ENCODE measurements at places on chromosomes 11 and 22. TPM values are rescaled to one million over a fixed set of nuclear protein-coding genes. Genes with fewer than 3 reads are reported as not detected.

DNA sequence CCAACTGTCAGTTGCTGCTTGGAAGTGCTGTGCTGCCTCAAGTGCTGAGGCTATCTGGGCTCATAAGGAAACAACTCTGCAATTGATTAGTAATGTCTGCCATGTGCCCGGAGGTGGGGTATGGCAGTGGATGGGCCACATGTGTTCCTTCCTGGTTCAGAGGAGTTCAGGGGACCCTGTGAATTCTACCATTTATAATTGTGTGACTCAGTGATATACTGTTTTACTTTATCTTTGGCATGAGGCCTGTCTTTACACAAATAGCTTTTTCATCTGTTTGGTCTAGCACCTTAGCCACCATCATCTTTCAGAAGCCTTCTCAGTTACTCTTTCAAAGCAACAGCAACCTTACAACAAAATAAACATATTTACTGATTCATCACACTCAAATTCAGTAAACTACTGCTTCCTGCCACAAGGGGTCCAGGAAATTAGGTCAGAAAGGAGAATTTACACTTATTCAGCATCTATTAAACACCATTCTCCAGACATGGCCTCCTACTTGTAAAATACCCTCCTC lies 20.9 kb downstream of the DKK3 start:
- no peak for DNase-seq

- DNase-seq: no peak
Measured at GRCh38 chr22:35572556-35572955, 31.9 kb downstream of the RASD2 start.

DNA sequence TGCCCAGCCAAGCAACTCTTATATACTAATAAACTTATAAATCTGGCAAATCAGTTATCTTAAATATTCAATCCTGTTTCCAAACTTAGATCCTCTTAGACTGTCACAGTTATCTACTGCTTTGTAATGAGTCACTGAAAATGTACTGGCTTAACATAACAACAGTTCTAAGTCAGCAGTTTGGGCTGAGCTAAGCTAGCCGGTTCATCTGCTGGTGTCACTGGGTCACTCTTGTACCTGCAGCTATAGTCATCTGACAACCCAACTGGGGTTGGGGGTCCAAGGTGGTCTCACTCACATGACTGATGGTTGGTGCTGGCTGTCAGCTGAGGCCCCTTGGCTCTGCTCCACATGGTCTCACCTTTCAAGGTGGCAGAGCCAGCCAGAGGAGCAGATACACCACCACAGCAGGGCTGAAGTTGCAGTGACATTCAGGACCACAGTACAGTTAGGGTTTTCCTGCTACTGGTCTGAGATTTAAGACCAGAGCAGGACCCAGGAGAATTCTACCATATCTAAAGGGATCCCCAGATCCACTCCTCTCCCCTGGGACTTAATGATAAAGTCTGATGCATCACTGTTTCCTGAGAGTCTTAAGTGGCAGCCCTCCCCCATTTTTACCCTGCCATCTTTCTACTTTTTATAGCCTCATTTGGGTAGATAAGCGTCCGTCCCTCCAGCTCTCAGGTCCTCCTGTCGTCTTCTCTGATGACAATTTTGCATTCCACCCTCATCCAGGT lies 7.9 kb upstream of the MACROD1 start:
- DNase-seq: no peak

- no peak for DNase-seq
Measured at GRCh38 chr11:2388431-2389376, 11.6 kb downstream of the CD81 start.

DNA sequence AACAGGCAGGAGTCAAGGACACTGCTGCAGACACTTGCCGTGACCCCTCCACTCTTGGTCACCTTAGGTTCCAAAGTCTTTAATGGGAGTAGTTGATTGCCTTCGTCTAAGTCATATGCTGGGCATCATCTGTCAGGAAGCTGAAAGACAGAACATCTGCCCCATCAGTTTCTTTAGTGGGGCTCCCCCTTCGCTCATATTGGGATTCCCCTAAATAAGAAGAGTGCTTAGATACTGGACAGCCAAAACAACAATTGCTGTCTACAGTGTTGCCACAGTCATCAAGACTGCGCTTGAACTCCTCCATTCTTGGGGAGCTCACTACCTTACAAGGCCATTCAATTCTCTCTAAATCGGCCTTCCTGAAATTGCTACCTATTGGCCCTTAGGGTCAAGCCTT lies 58.5 kb downstream of the UBASH3B start:
- DNase-seq: no peak

CASP1 gene
- 6.5 TPM for polyA plus RNA-seq

- DNase-seq: no peak
Measured at GRCh38 chr11:61553373-61554171, 27.3 kb downstream of the SYT7 start.

GAB4 gene
- not detected for polyA plus RNA-seq

ZNRD2 gene
- polyA plus RNA-seq: 53.9 TPM

- no peak for DNase-seq
Measured at GRCh38 chr11:19766810-19767209, 54.2 kb downstream of the NAV2 start.

- DNase-seq: no peak
Measured at GRCh38 chr11:134668796-134669195, 256.8 kb upstream of the B3GAT1 start.

TMEM126A gene
- polyA plus RNA-seq: 37.3 TPM

NELL1 gene
- polyA plus RNA-seq: 5.1 TPM

- no peak for DNase-seq
Measured at GRCh38 chr22:48453171-48453570, 1374.5 kb downstream of the BRD1 start.

OR8D1 gene
- 0.05 TPM for polyA plus RNA-seq

DNA sequence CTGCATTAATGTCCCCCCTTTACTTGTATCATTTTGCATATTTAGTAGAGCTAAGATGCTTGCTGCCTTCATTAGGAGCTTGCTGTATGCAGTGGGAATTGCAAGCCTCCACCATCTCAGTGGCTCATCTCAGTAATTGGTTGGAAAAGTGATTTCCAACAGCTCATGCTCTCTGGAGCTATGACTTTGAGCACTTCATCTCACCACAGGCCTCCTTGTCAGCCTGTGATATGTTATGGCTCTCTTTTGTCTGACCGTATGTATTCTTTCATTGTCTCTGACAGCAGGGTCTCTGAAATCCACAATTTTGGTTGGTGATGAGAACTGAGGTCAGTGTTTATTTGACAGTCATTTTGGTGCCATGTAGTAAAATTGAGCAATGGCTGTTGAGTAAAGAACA lies 345.1 kb downstream of the FAT3 start:
- DNase-seq: no peak

DNA sequence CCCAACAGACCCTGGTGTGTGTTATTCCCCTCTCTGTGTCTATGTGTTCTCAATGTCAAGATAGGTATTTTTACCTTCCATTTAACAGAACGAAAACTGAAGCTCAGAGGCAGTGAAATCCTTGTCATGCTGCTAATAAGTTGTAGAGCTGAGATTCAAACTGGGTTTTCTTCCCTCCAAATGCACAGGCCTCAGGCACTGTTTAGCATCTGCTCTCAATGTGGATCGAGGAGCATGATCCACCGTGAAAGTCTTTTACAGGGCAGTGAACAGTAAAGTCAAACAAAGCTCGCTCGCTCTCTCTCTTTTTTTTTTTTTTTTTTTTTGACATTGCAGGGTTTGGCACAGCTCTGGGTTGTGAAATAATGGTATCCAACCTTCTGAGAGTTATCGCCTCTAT lies 401.0 kb upstream of the SYN3 start:
- no peak for DNase-seq

MUC5AC gene
- polyA plus RNA-seq: not detected

GRCh38 chr22:41216984-41217383 lies 11.9 kb downstream of the L3MBTL2 start:
- no peak for DNase-seq

GRCh38 chr11:127247261-127247851 lies 246.8 kb upstream of the KIRREL3 start:
- DNase-seq: no peak

DNA sequence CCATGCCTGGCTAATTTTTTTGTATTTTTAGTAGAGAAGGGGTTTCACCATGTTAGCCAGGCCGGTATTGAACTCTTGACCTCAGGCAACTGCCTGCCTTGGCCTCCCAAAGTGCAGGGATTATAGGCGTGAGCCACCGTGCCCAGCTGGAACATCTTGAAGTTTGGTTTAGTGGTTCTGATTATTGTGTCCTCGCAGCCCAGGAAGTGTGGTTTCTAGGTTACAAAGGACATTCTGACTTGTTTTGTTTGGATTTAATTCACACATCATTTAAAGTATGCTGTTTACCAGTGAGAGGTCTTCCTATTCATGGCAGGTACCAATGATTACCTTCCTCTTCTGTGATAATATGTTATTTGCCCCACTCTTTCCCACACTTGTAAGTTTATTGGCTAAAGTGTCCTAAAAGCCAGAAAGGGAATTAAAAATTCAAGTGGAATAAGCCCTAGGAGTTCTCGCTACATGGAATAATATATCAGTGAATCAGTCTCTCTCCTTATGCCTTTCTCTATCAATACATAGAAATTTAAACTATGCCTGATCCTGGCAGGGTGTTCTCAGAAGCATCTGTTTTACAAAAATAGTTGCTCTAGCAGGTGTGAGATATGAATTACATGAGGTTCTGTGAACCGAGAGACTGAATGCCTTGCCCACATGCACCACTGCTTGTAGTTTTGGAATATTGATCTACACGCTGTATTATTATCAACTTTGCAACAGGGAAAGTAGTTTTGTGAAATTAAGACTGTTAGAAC lies 263.1 kb downstream of the DDX10 start:
- no peak for DNase-seq

DNA sequence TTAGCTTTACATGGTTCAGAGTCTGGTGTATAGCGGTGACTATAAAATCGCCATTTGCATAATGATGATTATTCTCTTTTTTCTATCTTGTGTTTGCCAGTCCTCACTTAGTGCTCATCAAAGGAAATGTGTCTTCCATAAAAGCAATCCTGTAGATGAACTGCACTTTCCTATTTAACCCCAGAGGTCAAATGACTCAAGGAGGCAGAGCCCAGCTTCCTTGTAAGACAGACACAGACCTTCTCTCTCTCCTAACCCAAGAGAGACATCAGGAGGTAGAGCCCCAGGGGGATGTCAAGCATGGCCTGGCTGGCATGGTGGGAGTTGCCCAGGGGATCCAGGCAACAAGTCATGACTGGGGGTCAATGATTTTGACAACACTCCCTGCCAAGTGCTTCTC lies 46.9 kb upstream of the CRTAM start:
- DNase-seq: no peak

RNF121 gene
- 30.7 TPM for polyA plus RNA-seq

DNA sequence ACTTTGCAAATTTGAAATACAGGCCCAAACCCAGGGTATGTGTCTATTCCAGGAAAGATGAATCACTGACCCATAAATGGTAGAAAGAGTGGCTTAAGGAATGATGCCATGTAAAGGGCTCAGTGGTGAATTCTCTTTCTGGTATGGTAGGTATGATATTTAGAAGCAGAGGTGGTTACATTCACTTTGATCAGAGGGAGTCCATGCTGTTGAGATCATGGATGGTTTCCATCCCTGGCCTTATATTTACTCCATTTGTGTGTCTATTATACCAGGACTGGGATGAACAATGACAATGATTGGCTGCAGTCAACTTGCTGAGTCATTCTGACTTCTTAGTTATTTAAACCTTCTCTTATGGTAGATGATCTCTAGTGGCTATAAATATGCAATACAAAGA lies 419.8 kb upstream of the LRRC4C start:
- DNase-seq: no peak

ZP1 gene
- not detected for polyA plus RNA-seq

DNA sequence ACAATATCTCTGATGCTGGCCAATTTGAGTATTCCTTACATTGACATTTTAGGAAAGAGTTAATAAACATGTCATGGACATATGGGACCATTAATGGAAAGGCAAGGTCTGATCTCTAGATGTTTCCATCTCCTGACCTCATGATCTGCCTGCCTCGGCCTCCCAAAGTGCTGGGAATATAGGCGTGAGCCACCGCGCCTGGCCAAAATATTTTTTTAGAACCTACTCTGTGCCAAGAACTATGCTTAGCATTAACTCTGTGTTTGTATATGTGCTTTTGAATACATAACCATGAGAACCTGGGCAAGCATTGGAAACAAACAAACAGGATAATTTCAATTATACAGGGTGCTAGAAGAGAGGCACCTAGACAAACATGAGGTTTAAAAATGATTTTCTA lies 123.2 kb downstream of the ATG16L2 start:
- no peak for DNase-seq
